ENCODE measurements at places on chromosomes 2 and 18.

GRCh38 chr18:8426401-8426800, 182.8 kb upstream of the RAB12 start:
- no peak for DNase-seq

DNA sequence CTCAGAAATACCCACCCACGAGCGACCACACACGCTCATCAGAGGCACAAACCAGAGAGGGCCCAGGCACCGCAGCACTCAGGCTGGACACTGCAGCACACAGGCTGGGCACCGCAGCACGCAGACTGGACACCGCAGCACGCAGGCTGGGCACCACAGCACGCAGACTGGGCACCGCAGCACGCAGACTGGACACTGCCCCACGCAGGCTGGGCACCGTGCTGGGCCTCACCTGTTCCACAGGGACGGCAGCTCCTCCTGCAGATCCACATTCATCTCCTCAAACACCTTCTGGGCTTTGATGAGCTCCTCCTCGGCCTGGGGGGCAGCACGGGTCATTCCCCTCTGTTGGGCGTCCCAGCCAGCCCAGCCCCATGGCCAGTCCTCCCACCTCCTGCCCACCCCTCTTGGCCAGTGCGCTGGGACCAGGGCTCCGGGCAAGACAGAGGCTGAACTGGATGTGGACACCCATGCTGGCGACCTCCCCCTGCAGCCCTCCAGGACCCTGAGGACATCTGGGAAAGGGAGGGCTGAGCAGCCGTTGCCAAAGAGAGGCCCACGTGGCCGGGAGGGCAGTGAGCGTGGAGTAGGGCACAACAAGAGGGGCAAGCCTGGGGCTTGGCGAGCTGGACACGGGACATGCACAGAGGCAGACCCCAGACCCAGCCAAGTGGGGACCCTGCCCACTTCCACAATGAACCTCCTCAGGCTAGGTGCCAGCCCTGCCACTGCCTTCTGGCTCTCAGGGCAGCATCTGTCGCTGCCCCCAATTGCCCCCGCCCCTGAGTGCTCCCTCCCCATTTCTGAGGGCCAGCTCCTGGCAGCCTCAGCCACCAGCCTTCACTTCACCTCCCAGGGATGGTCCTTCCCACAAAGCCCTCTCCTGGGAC, 43.0 kb downstream of the BIN1 start:
- DNase-seq = no peak

DNA sequence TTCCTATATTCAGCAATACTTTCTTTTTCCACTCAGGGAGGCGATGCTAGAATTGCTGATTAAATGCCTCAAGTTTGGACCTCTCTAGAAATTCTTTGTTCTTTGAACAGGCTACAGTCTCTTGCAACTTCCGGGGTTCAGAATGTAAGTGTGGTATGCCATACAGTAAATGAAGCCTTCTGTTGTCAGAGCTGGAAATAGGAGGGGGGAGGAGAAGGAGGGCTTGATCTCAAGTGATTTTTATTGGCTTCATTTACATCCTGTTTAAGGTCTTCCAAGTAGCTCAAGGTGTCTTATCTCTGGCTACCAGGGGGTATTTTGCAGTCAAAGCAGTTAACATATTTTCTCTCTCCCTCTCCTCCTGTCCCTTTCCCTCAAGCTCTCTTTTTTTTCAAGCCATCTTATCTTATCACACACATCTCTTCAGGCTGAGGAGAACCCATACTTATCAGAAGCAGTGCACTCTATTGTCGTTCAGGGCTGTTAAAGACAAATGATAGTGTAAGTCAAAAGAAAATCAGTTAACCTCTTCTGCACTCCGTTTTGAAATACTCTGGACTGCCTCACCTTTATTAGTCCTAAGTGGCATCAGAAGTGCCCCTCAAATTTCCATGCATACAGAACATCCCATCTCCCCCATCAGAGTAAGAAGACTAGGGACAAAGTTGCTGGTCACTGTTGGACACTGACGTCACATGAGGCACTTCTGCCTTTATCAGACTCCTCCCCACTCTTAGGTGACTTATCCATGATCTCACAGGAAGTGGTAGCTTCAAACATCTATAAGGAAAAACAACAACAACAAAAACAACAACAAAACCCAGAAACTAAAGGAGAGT, 112.2 kb downstream of the ZNF521 start:
- peak; percentile 96 for DNase-seq

DNA sequence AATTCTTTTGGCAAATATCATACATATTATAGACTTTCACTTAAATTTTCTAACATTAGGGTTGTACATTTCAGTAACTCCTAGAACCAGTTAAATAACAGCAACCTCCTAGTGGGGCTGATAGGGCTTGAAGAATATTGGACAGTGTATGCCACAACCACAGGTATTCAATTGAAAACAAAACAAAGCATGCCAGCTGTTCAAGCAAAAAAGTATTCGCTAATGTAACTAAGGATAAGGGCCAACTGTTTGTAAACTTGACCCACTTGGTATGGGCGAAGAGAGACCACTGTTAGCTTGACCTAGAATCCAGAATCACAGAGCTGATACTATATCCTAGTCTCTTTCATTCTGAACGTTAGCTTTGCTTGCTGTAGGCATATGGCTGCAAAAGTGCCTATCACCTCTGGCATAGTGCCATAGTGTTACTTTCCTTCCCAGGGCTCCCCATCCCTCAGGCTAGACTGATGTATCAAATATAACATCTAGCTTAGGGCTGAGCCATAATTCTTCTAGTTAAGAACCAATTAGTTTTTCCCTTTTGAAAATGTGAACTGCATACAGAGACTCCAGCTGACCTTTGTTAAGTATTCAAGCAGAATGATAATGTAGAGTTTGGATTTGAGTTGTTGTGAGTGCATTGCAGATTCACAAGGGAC, 458.8 kb upstream of the NRXN1 start:
- DNase-seq = no peak

- DNase-seq = peak; percentile 30
Observed at GRCh38 chr2:88181511-88181910, 11.4 kb downstream of the THNSL2 start.

GRCh38 chr2:39120521-39120770, 405 bp downstream of the SOS1 start:
- DNase-seq = no peak

All from KBM-7 (cell line).